Hypothalamus (tissue), 51 donors: ENCODE measurements at places on chromosomes 2 and 18.

GRCh38 chr18:39841482-39842365 lies 2113.3 kb upstream of the PIK3C3 start:
- DNase-seq, result peak; percentile 68

DNA sequence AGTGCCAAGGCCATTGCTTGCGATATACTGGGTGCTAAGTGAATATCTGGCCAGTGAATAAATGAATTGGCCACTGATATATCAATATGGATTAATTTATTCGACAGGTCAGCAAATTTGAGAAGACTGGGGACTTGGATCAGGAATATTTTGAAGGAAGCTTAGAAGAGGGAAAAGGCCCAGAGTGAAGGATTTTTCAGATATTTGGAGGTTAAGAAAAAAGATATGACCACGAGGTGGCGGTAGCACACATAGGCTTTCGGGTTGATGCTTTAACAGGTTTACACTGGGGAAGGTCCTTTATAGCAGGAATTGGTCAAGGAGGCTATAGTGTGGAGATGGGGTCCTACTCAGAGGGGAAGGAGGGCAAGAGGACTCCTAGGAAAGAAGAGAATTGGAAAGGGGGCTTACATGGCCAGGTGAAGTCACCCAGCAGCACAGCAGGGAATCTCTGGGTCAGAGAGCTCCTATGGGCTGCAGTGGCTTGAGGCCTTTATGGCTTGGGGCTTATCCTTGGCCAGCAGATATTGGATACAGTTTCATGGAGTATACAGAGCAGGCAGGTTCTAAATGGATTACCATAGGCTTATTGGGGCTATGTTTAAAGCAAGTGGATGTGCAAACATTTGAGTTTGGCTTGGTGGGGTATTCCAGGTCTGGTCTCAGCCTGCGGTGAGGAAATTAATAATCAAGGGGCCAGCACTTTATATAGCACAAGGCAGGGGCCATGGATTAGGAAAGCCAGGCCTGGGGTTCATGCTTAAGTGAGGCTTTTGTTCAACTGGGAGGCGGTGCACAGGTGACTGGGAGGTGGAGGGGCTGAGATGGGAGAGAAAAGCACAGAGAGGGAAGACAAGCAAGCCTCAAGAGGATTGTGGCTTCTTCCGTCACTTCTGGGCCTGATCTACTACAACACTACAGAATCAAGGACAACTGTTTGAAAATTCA lies 9.7 kb downstream of the IL1RN start:
- no peak for DNase-seq

- no peak for DNase-seq
Measured at GRCh38 chr2:142981069-142981378, 103.6 kb downstream of the KYNU start.

GRCh38 chr2:242029422-242030225 lies 160.1 kb downstream of the RTP5 start:
- no peak for DNase-seq

DNA sequence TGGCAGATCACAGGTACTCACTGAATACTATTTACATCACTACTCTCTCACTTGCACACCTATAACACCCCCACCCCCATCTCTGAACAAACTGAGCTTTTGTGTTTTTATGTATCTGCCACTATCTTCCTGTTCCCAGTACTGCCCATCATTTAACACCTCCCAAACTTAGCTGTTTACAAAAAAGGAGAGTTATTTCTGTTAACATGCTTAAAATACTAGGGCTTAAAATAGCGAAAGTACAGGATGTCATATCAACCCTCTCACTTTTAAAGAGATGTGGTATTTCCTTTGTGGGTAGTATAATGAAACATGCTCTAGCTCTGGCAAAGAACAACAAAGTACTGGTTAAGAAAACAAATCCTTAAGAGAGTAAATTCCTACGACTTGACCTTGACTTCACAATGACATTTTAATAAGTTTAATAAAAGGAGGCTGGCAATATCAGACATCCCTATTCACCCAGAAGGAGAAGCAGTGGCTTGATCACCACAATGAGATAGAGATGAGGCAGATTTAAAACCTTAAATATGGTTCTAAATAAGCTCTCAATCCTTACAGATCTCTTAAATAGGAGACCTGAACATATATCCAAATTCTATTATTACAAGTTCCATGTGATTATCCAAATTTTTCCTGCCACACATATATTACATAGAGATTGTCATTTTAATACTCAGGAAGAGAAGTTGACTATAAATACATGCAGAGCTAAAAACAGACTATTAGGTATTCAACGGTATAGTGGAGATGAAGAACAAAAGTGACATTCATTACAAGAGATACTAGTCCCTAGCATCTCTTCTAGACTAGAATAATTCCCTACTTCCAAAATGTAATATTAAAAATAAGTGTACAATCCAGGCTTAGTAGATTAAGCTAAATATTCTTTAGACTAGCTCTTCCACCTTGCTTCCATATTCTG lies 36.9 kb downstream of the TRAK2 start:
- DNase-seq, result no peak

GRCh38 chr2:104862058-104862941 lies 8.4 kb downstream of the POU3F3 start:
- DNase-seq, result no peak

- no peak for DNase-seq
Measured at GRCh38 chr18:77101410-77102258, 30.9 kb downstream of the MBP start.

DNA sequence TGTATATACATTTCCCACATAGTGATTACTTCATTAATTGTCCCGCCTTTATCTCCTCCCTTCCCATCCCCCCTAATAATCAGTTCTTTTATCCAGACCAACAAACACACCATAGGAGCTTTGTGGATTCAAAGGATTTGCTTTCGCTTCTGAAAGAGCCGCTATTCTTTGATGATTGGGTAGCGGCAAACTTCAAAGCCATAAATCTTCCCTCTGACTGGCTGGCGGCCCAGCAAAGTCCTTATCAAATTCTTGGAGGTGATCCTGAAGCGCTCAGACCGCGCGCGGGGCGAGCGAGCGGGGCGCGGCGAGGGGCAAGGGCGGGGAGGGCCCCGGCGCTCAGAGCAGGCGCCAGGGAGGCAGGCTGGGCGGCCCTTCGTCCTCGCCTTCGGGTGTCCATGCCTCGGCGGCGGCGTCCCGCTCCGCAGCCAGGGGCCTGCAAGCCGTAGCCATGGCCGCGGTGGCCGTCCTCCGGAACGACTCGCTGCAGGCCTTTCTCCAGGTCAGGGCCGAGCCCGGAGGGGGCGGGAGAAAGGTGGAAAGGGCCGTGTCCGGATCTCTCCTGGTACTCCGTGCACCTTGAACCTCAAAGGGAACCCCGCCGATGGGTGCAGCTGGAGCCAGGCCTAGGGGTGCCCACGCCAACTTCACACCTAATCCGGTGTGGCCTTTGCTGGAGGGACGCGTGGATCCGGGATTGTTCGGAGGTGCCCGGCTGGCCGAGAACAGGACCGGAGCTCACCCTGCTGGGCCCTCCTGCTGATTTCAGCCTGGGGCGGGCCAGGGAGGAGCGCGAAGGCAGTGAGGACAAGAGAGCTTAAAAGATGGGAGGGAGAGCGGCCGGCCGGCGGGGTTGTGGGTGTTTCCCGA lies at the start of gene SP5:
TSS of gene SP5 (plus strand) at position 276 of the 870 bp plus-strand sequence. CDS start at position 452, 176 bp downstream.
- DNase-seq, result no peak

DNA sequence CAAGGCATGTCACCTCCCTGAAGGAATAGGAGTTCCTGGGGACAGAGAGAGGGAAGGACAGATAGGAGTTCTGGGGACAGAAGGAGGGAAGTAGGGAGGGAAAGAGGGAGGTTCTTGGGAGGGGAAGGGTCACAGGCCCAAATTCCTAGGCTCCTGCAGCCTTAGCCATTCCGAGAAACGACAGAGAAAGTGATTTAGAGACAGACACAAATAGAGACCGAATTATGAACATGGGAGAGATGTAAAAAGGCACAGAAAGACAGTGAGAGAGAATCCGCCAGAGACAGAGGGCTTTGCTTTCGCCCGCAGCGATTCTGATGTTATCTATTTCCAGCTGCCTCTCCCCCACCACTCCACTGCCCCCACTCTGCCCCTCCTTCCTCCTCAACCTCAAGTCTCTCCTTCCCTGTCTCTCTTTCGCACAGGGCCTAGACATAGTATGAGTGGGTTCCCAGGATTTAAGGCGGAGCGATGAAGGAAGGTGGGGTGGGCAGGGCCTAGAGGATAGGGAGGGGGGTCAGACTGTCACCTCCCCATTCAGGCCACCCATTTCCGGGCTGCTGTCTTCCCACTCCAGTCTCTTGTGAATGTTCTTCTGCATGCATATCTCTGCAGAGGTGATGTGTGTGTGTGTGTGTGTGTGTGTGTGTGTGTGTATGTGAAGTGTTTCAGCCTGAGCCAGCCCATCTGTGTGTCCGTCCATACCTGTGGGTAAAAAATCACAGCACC lies 3.3 kb upstream of the WNT6 start:
- no peak for DNase-seq

DNA sequence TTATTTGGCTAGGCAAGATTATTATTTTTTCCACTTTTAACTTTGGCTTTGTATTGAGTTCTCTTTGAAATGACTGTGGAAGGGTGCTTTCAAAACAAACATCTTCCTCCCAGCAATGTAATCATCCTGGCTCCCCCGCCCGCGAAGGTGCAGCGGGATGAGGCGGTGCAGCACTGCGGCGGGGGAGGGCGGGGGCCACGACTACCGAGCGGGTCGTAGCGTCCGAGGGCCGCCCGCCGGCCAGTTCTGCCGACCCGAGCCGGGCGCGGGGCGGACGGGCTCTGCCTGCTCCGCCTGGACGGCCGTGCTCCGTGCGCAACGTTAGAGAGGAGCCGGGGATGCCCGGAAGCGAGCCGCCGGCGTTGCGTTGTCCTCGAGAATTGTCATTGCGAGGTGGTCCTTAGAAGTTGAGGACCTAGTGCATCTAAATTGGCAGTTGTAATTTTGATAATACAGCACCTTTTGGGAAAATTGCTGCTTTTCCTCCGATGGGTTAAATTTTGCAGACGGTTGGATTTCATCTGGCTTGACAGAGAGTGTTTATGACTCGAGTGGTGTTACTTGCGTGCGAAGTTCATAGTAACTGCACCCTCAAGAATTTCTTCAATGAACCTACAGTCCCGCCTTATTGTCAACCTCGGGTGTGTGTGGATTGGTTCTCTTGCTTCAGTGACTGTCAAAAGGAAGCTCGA lies 1.1 kb downstream of the EPC2 start:
- DNase-seq, result peak; percentile 64
